CD8-positive, alpha-beta memory T cell (primary cell): ENCODE measurements at places on chromosomes 11 and 22. TPM values are rescaled to one million over a fixed set of nuclear protein-coding genes. Genes with fewer than 3 reads are reported as not detected.

Gene YPEL4
- total RNA-seq, result 1.0 TPM

Gene ZNF143
- 33.0 TPM for total RNA-seq

Gene PPARA
- total RNA-seq, result 11.2 TPM

Gene AP5B1
- 16.2 TPM for total RNA-seq

Gene PRDM11
- 5.6 TPM for total RNA-seq

- peak; percentile 65 for DNase-seq
- H3K27ac ChIP-seq, result no peak overlapping the region
- no peak overlapping the region for H3K4me3 ChIP-seq
- peaks cover 82% of the 10 kb centered on the region for H3K4me1 ChIP-seq
- no peaks in the 10 kb centered on the region for H3K27me3 ChIP-seq
Observed at GRCh38 chr11:6737872-6738466, 33.8 kb downstream of the OR2AG2 start.

DNA sequence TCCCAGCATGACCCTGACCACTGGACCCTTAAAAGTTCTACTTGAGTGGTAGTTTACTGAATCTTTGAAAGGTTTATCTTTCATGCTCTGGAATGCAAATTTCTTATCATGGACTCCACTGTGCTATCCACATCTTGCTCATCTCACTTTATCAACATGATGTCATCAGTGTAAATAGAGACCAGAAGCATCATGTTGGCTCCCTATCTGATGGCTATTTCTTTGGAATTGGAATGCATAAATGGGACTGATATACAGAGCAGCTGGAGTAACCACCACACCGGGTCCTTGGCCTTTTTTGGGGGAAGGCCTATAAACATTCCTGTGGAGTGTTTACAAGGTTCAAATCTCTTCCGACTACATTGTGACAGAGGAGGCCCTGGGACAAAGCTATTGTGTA, 74.1 kb upstream of the CEP126 start:
- H3K27ac ChIP-seq, result no peak overlapping the region
- H3K27me3 ChIP-seq, result no peaks in the 10 kb centered on the region
- H3K4me3 ChIP-seq, result no peak overlapping the region
- H3K36me3 ChIP-seq, result no peaks in the 10 kb centered on the region
- H3K4me1 ChIP-seq, result no peaks in the 10 kb centered on the region

- H3K36me3 ChIP-seq, result no peaks in the 10 kb centered on the region
- H3K27ac ChIP-seq, result no peak overlapping the region
- H3K27me3 ChIP-seq, result peaks cover 40% of the 10 kb centered on the region
- H3K4me1 ChIP-seq, result no peaks in the 10 kb centered on the region
- H3K4me3 ChIP-seq, result no peak overlapping the region
- no peak for DNase-seq
Observed at GRCh38 chr11:120326845-120327281, 1.8 kb downstream of the TLCD5 start.

GRCh38 chr11:111300569-111300968, 2.2 kb downstream of the POU2AF3 start:
- H3K27ac ChIP-seq, result no peak overlapping the region
- H3K4me1 ChIP-seq, result no peaks in the 10 kb centered on the region
- H3K4me3 ChIP-seq, result no peak overlapping the region
- no peaks in the 10 kb centered on the region for H3K36me3 ChIP-seq
- no peak for DNase-seq
- H3K27me3 ChIP-seq, result peaks cover 3% of the 10 kb centered on the region

- no peak overlapping the region for H3K27ac ChIP-seq
- H3K4me1 ChIP-seq, result no peaks in the 10 kb centered on the region
Observed at GRCh38 chr11:109106151-109106906, 315.7 kb upstream of the C11orf87 start.

- H3K27me3 ChIP-seq, result no peaks in the 10 kb centered on the region
- no peak overlapping the region for H3K27ac ChIP-seq
- DNase-seq, result no peak
- H3K36me3 ChIP-seq, result no peaks in the 10 kb centered on the region
- no peak overlapping the region for H3K4me3 ChIP-seq
Observed at GRCh38 chr11:2768471-2769408, 68.9 kb upstream of the KCNQ1OT1 start.

DNA sequence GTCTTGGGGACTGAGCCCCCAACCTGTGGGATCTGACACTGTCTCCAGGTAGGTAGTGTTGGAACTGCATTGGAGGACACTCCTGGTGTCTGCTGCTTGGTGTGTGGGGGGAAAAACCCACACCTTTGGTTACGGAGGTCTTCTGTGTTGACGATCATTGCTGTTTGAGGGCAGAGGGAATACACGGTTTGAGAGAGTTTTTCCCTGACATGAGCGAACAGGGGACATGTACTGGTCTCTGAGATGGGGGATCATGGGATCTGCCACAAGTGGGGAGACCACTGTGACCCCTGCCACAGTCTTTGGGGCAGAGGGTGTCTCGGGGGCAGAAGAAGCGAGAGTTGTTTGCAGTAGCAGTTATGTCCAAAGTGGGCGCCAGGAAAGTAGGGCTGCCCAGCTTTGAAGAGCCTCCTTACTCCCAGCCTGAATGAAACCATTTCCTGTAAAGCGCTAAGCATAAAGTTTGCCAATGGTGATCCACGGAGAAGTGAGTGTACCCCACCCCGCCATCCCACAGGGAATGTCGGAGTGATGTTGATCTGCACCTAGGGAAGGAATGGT, 5.4 kb upstream of the SAA2 start:
- no peaks in the 10 kb centered on the region for H3K36me3 ChIP-seq
- H3K4me1 ChIP-seq, result no peaks in the 10 kb centered on the region
- H3K27ac ChIP-seq, result no peak overlapping the region
- no peak overlapping the region for H3K4me3 ChIP-seq

DNA sequence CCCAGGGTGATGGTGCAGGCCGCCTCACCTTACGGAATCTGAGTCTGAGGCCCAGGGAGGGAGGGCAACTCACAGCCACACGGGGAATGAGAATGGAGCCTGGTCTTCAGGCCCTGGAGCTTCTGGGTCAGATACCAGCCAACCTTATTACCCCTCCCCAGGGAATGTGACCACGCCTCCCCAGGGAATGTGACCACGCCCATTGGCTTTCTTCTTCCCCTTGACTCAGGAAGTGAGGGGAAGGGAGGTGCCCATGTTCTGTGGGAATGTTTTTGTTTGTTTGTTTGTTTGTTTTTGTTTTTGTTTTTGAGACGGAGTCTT, 57.5 kb upstream of the RBFOX2 start:
- H3K36me3 ChIP-seq, result no peaks in the 10 kb centered on the region
- no peak overlapping the region for H3K27ac ChIP-seq
- no peak overlapping the region for H3K4me3 ChIP-seq
- no peaks in the 10 kb centered on the region for H3K27me3 ChIP-seq

- H3K4me1 ChIP-seq, result no peaks in the 10 kb centered on the region
- no peak overlapping the region for H3K27ac ChIP-seq
- H3K27me3 ChIP-seq, result no peaks in the 10 kb centered on the region
- DNase-seq, result no peak
- H3K4me3 ChIP-seq, result no peak overlapping the region
- H3K36me3 ChIP-seq, result no peaks in the 10 kb centered on the region
Observed at GRCh38 chr11:75603791-75604736, 42.0 kb downstream of the SERPINH1 start.
